Hypothalamus (tissue), 51 donors: ENCODE measurements at places on chromosomes 6 and 20.

- no peak for DNase-seq
Observed at GRCh38 chr6:167664678-167665660, 161.7 kb upstream of the AFDN start.

- DNase-seq, result no peak
Observed at GRCh38 chr6:21157186-21157929, 436.2 kb upstream of the SOX4 start.

DNA sequence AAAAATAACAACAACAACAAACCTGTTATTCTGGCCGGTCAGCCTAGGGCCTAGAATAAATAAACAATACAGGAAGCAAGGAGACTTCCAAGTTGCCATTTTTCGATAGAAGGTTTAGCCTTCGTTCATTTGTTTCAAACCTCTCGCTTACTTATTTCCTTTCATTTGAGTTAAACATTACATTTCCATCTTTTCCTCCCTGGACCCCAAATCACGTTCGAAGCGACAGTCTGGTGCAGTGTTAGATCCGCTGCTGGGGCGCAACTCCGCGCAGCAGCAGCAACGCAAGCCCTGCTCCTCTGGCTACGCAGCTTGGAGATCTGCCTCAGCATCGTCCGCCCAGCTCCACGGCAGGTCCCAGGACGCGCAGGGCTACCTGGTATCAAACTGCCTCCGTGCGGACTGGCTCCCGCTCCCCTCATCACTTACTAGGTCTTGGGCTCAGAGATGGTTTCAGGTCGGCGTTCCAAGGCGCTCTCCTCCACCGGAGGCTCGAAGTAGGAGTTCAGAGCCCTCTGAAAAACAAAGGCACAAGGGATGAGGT lies 530 bp downstream of the TDP2 start:
- DNase-seq, result no peak

- no peak for DNase-seq
Observed at GRCh38 chr6:32867022-32867477, 13.1 kb downstream of the PSMB9 start.

GRCh38 chr6:124200661-124201060 lies 397.0 kb downstream of the NKAIN2 start:
- no peak for DNase-seq

DNA sequence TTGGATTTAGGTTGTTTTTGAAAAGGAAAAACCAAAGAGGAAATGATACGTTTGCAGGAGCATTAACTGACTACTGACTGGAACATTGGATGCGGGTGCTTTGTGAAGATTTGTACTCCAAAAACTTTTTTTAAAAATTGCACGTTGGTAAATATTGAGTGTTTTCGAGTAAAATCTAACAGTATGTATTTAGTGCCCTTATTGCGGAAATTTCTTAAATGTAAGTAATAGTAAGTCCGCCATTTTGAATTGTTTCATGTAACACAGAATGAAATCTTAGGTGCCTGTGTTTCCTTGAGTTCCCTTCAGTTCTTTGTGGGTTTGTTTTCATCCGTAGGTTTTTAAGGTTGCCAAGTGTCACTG lies 15.2 kb upstream of the LIN28B start:
- DNase-seq, result no peak

DNA sequence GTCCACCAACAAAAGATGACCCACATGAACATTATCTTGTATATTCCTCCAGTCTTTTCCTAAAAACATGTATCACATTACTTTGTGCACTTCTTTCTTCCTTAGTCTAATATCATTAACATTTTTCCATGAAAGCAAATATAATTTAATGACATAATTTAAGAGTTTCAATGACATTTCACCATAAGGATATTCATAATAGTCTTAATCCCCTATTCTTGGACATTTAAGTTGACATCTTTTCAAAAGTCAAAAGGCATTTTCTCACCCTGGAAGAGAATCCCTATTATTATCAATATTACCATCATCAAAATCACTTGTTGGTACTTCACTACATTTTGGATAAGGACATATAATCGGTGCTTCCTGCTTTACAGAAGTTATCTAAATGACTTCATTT lies 31.3 kb downstream of the EPHA7 start:
- DNase-seq, result no peak

DNA sequence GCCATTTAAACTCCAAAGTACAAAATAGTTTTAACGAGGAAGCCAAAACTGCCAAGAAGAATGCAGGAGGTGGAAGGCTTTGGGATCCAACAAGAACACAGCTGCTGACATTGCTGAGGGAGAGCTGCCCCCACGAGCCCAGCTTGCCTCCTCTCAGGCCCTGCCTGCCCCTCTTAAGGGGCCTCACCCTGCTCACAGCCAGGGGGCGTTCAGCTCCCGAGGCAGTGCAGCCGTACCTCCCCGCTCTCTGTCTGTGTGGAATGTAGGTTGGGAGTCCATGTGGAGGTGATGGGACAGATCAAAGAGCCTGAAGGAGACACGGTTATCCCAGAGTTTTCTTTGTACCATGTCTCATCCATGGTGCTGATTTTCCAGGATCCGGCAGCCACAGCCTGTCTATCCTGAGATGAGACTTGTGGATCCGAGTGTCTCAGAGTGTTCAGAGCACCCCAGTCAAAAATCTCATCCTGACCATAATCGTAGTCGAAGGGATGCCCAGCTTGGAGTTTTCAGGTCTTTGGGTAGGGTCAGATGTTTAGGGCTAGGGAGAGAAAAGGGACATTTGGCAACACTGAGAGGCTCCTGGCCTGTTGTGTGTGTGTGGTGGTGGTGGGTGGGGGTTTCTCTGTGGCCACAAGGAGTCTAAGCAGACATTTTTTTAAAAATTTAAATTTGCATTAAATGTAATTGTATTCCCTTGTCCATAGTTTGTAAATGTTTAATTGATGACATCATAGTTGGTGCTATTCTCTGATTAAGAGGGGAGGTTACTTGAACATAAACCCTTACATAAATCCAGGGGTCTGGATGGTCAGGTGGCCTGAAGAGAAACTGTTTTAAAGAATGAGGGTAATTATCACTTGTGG lies 111.4 kb upstream of the CLDN20 start:
- DNase-seq, result no peak

GRCh38 chr20:41910558-41910957 lies 292.4 kb upstream of the CHD6 start:
- no peak for DNase-seq

DNA sequence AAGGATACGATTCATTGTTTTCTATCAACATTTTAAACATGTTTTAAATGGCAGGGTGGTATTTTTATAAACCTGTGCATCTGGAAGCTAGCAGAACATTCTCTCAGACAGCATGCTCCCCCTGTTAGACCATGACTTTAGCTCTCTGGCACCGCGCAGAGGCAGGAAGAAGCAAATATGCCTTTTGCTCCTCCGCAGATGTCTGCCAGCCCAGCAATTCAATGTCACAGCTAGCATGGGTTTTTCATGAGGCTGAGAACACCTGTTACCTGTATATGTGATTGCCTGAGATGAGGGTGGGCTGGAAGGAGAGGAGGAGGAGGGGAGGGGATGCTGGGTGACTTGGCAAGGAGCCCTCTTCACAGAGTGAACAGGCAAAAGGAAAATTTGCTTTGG lies 6.7 kb downstream of the MTCH1 start:
- peak; percentile 75 for DNase-seq

GRCh38 chr6:169229615-169230321 lies 23.9 kb downstream of the THBS2 start:
- no peak for DNase-seq

GRCh38 chr6:113437566-113437965 lies 419.6 kb upstream of the MARCKS start:
- no peak for DNase-seq

DNA sequence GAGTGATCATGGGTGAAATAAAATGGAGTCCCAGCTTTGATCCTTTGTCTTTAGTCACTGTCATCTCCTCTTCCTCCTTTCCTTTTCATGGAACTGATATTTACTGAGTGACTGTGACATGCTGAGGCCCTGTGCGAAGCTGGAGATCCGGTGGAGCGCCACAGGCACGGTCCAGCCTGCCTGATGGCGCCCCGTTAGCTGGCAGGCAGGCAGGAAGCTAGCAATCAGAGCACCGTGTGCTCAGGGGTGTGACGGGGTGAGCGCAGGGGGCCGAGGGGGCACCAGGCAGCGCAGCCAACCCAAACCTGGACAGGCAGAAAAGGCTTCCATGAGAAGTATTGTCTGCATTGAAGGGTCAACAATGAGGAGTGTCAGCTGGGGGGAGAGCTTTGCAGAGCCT lies 100.2 kb upstream of the AKAP12 start:
- DNase-seq, result no peak

GRCh38 chr20:61879303-61879620 lies 186.4 kb downstream of the TAF4 start:
- no peak for DNase-seq

DNA sequence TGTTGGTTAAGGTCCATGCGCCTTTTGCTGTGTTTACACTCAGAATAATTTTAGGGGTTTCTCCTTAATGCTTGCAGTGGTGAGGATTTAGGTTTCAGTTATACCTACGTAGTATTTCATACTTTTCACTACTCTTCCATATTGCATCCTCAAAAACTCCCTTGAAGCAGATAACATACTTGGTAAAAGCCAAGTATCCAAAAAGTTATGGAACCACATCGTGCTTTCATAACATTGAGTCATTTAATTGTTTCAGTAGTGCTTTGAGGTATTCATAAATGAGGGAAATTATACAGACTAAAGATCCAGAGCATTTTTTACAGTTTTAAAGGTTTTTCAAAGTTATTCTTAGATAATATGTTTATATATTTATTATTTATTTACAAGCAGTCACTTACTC lies 4.0 kb upstream of the ATXN1 start:
- no peak for DNase-seq

DNA sequence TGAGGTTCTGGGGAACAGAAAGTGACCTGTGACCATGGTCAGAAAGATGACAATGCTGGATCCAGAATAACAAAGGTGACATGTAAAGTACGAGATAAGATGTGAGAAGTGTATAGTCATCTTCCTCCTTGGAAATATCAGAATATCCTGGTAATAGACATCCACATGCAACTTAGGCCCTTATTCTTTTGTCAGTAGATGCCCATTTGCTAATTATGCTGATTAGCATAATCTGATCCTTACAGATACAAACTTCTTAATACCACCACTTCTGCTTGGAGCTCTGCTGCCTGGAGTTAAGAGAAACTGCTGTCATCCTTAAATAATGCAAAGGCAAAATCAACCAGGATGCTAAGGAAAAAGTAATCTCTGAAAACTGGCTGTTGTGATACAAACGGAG lies 91.3 kb downstream of the KIF16B start:
- no peak for DNase-seq

DNA sequence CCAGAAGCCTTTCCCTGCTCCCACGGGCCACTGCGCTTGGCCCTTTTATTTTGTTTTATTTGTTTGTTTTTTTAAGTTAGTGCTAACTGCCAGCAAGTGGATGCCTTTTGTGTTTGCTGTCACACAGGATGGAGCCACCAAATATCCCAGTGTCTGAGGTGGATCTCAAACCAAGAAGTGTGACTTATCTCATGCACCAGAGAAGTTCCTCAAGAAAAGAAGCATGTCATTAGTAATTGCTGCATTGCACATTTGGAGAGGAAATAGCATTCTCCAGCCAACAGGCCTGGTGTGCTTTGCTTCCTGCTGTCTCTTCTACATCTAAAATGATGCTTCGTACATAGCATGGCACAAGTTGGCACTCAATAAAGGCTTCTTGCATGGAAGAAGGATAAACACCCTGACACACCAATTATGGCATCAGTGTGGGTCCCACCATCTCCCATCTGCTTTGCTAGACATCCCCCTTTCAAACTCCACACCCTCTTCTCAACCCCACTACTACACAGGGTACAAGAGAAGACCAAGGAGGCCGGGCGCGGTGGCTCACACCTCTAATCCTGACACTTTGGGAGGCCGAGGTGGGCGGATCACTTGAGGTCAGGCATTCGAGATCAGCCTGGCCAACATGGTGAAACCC lies 1.9 kb upstream of the ATP9A start:
- DNase-seq, result no peak

GRCh38 chr20:58352468-58352867 lies 36.6 kb upstream of the VAPB start:
- no peak for DNase-seq

GRCh38 chr6:43274916-43275597 lies 23.0 kb upstream of the SLC22A7 start:
- no peak for DNase-seq
